ENCODE measurements at places on chromosomes 7 and 10.

DNA sequence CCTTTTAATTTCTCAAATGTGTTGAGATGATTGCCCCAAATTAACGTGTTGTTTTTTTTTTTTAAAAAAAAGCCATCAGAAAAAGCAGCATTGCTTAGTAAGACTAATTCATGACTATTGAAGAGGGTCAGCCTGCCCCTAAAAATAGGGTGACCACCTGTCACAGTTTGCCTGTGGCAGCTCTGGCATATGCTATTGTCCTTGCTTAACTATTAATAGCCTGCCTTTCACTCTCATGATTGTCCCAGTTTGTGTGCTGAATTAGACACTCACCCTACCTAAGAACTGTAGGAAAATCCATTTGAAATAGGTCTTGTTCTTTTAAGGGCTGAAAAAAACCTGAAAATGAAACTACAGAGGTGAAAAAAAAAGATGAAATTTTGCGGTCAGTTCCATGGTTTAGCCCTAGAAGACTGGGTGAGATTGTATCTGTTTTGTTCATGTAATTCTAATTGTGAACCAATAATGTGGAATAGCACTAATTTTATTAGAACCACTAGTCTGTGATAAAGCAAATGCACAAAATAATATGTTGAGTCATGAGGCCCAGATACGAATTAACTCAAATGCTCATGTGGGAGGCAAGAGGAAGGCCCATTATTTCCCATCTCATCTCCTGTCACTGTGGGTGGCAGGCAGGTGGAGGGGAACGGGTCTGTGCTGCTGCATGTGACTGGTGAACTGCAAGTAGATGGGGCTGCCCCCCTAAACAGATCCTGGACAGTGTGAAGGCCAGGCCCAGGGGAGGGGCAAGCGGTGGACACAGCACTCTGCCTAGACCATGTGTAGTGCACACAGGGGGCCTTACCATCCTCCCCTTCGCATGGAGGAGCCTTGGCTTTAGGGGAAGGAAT, 265.4 kb upstream of the NFE2L3 start:
- no peak for DNase-seq

- no peak for DNase-seq
Observed at GRCh38 chr10:7587168-7587864, 79.5 kb downstream of the ITIH5 start.

DNA sequence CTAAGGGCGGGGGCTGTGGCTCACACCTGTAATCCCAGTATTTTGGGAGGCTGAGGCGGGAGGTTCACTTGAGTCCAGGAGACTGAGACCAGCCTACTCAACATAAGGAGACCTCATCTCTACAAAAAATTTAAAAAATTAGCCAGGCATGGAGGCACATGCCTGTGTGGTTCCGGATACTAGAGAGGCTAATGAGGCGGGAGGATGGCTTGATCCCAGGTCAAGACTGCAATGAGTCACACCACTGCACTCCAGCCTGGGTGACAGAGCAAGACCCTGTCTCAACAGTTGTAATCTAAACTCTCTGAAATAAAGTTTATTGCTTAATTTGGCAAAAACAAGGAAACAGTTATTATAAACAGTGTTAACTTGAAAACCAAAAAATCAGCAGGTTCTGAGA, 123.3 kb downstream of the USP6NL start:
- DNase-seq, result no peak

- no peak for DNase-seq
Observed at GRCh38 chr7:152476551-152476950, 40.7 kb upstream of the KMT2C start.

DNA sequence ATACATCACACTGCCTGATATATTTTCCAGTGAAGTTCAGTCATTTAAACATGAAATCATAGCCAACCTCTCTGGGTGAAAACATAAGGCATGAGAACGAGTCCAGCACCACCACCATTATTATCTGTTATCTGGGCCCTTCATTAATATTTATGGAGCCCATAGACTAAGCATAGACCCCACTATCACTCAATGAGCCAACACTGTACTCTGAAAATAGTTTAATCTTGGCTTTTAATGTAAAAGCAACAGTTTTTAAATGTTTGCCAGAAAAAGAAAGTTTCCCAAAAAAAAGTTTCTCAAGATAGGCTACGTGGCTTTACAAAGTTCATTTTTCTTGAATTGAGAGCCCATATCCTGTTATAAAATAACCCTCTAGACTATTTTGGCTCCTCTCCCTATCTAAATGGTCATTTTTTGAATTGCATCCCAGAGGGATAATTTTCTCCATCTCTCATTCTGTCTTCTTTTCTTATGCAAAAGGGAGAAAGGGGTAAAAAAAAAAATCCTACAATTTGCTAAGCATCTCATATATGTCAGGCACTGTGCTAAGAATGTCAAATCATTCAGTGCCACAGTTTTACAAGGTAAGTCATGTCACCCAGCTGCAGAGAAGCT, 66.1 kb downstream of the FZD1 start:
- no peak for DNase-seq

DNA sequence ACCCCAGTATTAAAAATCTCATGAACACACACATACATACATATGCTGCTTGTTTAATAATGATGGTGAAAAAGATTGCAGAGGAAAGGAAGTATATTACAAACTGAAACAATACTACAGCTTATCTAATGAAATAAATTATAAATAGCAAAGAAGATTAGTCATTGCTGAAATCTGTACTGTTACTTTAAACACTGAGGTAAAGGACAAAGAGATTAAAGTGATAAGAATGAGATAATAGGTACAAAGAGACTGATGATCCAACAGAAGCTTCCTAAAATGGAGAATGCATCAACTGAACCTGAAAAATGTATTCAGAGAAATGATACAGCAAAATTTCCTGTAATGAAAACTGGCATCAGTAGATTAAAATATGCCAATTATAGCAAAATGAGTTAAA, 91.5 kb upstream of the KCND2 start:
- no peak for DNase-seq

GRCh38 chr7:77674878-77675277, 21.4 kb upstream of the RSBN1L start:
- no peak for DNase-seq
